ENCODE measurements at places on chromosomes 2 and 18.

- DNase-seq: peak; percentile 60
These were observed 1552.9 kb upstream of the SLC39A10 start for GRCh38 chr2:194103941-194104659.

GRCh38 chr2:27408601-27409320 lies 630 bp downstream of the PPM1G start:
- no peak for DNase-seq

GRCh38 chr2:71850306-71850801 lies 297.3 kb downstream of the CYP26B1 start:
- DNase-seq: no peak

GRCh38 chr18:68791801-68792200 lies 6.1 kb upstream of the CCDC102B start:
- peak; percentile 64 for DNase-seq

GRCh38 chr2:26647981-26648380 lies 6.8 kb upstream of the CIB4 start:
- DNase-seq: no peak

DNA sequence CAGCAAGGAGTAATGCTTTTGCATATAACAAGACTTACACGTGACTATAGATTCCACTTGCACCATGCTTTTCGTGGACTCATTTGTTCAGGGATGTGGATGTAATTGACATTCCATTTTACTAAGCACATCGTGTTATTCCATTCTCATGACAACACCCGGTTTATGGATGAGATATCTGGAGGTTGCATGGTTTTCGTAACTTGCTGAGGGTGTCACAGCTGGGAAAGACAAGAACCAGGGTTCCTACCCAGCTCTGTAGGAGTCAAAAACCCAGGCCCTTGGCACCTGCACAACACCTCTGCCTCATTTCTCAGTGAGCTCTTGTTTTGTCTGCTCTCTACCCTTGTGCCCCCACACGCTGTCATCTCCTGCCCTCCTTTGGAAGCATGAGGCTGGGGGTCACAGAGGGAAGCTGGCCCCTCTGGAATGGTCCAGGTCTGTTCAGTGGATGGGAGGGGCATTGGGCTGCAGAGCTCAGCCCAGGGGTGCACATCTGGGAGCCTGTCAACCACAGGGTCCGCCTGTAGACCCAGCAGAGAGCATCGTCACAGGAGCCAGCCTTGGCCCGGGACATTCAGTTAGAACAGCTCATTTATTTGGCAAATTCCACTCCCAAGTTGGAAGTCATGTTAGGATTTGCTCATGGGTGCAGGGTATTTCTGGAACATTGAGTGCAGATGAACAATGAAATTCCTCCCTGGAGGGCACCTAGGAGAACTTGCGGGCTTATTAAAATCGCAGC lies 120.1 kb upstream of the TWIST2 start:
- peak; percentile 45 for DNase-seq

DNA sequence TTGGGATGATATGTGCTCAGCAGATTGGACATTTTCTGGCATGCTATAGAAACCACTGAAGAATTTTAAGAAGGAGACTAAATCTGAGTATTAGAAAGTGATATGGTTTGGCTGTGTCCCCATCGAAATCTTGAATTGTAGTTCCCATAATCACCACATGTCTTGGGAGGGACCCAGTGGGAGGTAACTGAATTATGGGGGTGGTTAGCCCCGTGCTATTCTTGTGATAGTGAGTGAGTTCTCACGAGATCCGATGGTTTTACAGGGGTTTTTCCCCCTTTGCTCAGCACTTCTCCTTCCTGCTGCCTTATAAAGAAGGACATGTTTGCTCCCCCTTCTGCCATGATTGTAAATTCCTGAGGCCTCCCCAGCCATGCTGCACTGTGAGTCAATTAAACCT lies 535.9 kb upstream of the VRK2 start:
- DNase-seq: no peak

- peak; percentile 41 for DNase-seq
These were observed 146.1 kb upstream of the ZEB2 start for GRCh38 chr2:144666032-144666431.

- no peak for DNase-seq
These were observed 81.7 kb downstream of the COL4A4 start for GRCh38 chr2:227082286-227082685.

- DNase-seq: no peak
These were observed 956.2 kb downstream of the DSC3 start for GRCh38 chr18:30086351-30086750.

DNA sequence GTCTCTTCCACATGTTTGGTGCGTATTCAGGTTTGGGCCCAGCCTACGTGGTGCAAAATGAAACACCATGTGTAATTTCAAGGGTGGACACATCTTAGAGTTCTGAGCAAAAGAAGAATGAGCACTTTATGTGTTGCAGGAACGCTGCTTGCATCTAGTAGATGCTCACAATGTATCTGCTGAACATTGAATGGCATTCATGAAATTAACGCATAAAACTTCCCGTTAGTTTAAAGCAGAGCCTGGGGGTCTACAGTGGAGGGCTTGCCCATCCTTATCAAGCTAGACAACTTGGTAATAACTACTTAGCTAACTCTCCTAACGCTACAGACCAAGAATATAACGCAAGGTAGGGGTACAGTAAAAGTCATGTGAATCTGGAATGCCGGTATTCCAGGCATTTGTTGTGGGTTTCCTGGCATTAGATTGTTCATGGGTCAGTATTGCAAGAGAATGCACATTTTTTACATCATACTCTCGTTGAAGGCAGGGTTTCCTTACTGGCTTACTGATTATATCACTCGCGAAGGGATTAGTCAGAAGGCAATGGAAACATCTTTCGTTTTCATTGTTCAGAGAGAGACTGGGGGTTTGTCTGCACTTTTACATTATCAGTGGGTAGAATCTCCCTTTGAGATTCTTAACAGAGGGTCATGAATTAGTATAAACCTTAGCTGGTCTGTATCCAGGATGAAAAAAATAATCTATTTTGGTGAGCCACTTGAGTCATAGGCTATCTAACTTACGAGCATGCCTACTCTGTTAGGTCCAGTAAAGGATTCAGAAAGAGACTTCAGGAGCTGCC lies 229.5 kb upstream of the EPAS1 start:
- DNase-seq: peak; percentile 99

DNA sequence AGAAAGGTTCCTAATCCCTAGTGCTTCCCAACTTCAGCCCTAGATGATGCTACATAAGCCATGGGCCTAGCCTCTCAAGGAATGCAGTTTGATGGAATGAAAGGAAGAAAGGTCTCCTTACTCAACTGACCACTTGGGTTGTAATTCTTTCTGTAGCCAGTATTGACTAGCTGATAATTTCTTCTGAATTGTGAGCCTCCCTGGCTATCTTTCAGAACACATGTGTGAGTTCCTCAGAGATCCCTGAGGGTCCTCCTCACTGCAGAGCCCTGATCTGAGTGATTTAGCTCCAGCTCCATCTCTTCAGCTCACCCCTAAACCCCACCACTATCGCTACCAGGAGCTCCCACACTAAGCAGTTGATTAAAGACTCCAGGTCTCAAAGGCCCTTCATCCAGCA lies 31.5 kb downstream of the CFAP210 start:
- DNase-seq: no peak

DNA sequence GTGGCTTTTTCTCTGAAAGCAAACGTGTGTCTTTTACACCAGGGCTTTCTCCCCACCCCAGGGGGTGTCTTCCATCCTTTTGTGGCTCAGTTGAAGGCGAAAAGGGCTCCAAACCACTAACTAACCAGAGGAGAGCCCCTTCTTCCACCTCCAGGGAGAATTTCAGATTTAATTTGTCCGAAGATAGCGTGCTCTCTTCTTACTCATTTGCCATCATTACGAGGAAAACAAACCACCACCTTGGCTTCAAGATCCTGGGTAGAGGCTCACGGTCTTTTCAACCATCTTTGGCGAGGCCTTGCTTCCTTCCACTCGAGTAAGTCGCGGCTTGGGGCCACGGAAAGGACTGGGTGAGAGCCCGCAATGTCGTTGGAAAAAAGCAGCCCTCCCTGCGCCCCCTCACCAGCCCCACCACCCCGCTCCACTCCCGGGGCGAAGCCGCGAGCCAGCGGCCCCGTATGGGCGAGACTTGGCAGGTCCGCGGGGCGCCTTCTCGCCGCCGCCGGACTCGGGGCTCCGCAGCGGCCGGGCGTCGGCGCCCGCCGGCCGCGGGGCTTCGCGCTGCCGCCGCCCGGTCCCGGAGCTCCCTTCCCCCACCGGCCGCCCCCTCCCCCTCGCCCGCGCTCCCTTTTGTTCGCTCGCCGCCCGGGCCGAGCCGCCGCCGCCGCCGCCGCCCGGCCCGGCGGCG lies 1.7 kb upstream of the ZNF532 start:
- DNase-seq: peak; percentile 49

GRCh38 chr2:28403370-28403956 lies 10.8 kb downstream of the FOSL2 start:
- DNase-seq: no peak

- DNase-seq: no peak
These were observed 1520.1 kb upstream of the ZEB2 start for GRCh38 chr2:146040051-146040450.

DNA sequence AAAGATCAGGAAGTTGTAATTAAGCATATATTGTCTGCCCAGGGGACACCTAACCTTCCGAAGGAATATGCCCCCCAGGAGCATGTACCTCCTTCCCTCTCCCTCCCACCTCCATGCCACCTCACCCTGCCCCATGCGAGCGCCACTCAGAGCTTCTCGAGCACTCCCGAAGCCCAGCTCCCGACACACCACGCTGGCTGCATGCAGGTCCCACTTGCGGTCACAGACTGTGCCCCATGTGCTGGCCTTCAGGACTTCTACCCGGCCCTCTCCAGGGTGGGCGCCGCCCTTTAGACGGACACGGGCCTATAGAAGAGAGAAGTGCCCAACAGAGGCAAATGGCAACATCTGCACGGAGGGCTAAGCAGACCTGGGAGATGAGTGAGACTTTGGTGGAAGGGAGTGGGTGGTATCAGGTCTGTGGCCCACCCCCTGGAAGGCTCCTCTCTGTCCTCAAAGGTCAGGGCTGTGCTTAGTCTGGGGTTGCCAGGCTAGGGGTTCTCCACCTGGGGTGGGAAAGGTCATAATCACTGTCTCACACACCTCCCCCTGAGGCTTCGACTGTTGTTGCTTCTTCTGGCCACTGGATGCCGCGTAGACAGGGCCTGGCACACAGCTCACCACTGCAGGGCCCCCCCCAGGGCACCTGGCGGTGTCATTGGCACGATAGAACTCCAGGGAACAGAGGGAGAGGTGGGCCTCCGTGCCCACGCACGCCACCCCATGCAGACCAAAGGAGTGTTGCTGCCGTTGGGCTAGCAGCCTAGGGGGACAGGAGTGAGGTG lies 6.6 kb downstream of the HTRA2 start:
- DNase-seq: no peak

DNA sequence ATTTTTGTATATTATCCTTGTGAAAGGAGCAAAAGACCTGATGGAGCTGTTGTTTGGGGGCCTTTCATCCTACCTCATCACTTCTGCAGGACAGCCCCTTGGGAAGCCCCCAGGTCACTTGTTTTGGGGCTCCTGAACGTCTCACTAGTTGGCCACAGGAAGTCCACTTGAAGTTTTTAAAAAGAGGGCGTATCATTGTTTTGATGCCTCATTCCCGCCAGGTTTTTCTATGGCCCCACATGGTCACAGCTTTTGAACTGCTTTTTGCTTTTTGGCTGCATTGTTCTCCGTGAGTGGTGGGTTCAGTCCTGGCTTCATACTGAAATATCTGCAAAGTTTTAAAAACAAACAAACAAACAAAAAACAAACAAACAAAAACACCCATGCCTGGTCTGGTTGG lies 216.3 kb downstream of the PRKCE start:
- no peak for DNase-seq

DNA sequence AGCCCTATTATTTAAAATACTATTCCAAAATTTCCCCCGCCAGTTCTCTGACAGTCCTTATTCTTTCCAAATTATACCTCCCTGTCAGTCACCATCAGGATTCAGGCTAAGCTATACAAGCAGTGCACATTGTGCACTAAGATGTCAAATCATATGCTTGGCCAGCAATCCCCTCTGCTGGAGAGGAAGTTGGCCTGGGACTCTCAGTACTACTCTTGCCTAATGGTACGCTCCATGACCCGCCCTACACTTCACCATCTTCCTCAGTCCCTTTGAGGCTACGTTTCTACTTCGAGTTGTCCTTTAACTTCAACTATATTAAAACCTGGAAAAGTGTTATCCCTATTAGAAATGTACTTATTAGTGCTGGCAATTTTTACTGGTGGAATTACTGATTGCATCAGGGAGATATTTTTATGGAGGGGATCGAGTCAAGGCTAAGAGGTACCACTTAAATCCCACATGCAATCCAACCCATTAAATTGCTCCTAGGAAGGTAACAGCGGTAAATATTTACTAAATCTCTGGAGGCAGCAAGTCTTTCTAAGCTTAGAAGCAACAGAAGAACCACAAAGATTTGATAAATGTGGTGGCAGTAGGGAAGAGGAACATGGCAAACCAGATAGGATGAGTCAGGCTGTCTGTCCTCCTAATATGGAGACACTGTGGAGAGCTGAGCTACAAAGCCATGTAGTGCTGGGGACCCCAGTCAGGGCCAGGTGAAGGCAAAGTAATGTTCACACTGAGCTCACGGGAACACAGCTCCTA lies 2.7 kb downstream of the USP40 start:
- peak; percentile 4 for DNase-seq

DNA sequence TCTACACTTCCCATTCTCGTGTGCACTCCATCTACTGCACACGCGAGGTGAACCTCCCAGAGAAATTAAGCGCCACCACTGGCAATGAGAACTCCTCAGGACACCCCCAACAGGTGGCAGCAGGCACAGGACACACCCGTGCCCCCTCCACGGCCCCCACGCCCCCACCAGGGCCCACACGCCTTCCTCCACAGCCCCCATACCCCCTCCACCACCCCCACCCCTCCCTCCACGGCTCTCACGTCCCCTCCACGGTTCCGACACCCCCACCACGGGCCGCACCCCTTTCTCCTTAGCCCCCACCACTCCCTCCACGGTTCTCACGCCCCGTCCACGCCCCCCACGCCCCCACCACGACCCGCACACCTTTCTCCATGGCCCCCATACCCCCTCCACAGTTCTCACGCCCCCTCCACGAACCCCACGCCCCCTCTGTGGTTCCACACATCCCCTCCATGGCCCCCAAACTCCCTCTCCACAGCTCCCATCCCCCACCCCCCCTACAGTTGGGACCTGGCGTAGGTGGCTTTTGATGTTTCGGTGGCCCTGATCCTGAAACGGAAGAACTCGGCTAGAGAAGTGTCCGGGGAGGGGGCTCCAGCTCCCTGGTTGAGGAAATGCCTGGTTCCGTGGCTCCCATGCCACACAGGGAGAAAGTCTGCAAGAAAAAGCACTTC lies 110.8 kb downstream of the ZNF516 start:
- no peak for DNase-seq

DNA sequence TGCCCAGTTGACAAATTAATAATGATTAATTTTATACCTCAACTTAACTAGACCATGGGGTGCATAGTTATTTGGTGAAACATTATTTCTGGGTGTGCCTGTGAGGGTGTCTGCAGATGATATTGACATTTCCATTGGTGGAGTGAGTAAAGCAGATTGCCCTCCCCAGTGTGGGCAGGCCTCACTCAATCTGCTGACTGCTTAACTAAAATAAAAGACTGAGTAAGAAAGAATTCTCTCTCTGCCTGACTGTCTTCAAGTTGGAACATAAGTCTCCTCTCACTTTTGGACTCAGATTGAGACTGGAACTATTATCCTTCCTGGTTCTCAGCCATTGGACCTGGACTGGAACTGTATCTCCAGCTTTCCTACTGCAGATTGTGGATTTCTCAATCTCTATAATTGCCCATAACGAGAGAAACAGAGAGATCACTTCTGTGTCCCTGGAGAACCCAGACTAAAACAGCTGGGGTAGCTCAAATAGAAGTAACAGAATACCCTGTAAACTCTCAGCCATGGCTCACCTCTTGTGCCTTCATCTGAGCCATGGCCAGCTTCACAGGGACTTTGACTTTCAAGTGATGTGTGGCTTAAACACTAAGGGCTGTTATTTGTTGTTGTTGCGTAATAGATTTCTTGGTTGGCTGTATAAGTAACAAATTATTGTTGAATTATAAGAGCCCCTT lies 575.3 kb upstream of the RAB6C start:
- no peak for DNase-seq

Data from fibroblast of pulmonary artery (primary cell).